ENCODE measurements at places on chromosomes 6 and 20.
A peak's percentile ranks its signal among the peaks of the same experiment; 100 is the strongest.

- no peak for DNase-seq
Measured at GRCh38 chr6:43203029-43203717, 21.2 kb downstream of the CUL9 start.

DNA sequence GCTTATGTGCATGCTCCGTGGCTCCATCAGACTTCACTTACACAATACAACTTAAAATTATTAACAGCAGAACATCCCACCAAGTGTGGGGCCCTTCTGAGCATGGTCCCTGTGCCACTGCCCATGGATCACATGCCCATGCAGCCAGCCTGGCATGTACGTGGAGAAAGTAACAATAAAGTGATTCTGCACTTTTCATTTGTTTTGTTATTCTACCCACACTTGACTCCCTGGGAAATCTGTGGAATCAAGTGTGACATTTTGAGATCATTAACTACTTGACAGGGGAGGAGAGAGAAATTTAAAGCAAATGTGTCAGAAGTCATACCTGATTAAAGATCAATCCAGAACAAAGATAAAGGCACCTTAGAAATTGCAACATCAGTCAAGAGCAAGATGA is 112.0 kb downstream of the ISM1 start:
- DNase-seq: no peak

- DNase-seq: no peak
Measured at GRCh38 chr6:26271668-26272024, 93.4 kb upstream of the BTN3A2 start.

DNA sequence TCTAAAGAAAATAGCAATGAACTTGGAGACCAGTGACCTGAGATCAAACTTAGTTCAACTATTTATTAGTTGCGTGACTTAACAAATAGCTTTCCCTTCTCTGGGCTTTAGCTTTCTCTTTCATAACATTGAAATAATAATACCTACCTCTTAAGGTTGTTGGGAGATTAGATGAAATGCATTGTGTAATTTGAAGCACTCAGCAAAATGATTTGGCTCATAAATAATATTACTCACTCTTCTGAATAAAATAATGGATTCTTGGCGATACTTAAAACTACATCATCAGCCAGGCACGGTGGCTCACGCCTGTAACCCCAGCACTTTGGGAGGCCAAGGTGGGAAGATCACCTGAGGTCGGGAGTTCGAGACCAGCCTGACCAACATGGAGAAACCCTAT is 556.2 kb upstream of the JARID2 start:
- no peak for DNase-seq

DNA sequence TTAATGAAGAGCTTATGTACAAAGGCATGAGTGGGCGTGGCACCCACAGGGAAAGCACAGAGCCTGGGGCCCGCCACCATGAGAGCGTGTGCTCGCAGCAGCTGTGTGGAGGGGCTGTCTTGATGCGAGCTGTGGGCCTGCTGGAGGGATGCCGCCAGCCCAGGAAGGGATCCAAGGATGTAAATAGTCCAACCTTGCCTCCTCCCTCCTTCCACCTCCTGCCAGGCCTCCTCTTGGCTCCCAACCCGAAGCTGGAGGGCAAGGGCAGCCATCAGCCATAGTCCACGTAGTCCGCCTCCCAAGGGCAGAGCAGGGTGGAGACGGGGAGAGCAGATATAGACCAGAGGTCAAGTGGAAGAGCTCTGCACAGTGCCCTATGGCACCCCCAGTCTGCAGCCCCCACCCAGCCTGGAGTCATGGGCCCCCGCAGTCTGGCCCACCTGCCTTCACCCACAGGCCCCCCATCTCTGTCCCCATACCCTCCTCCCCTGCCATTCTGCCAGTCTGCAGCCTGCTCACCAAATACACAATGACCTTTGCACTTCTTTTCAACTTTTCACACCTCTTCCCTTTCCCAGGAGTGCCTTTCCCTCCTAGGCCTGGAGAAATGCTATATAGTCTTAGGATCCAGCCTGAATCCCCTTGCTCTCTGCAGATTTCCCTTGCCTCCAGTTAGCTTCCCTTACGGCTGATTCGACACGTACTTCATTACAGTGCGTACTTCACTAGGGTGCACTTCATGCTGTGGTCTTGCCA is 77.1 kb downstream of the SHLD1 start:
- DNase-seq: no peak

DNA sequence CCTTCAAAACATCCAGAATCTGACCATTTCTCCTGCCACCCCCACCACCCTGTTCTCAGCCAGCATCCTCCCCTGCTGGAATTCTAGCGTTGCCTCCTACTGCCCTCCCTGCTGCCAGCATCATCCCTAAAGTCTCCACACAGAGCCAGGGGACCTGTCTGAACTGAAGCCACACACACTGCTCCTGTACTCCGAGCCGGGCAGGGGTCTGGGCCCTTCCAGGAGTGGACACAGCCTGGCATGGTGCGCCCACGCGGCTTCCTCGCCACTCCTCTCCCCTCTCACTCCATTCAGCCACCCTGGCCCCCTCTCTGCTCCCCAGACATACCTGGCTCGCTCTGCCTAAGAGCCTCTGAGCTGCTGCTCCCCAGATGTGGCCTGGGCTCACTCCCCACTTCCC is 155.5 kb downstream of the PREX1 start:
- DNase-seq: no peak

- DNase-seq: no peak
Measured at GRCh38 chr20:17172836-17173516, 53.9 kb upstream of the PCSK2 start.

DNA sequence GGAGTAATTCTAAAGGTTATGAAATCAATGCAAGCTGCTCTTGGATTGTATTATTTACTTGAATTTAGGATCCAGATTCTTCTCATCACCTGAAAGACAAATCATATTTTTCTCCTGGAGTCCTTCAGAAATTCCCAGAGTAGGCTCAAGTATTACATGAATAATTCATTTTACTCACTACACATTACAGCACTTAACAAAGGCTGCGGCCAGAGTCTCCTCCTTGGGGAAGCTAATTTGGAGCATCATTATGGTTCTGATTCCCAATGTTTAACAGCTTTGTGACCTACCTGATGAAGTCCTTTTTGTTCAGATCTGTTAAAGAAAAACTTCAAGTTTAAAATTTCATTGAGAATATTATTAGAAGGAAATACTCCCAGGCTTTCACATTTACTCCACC is 28.7 kb downstream of the GRIK2 start:
- no peak for DNase-seq

GRCh38 chr6:167415441-167415961 is 90.6 kb downstream of the TTLL2 start:
- no peak for DNase-seq

- DNase-seq: no peak
Measured at GRCh38 chr20:37741570-37741969, 47.7 kb downstream of the CTNNBL1 start.

DNA sequence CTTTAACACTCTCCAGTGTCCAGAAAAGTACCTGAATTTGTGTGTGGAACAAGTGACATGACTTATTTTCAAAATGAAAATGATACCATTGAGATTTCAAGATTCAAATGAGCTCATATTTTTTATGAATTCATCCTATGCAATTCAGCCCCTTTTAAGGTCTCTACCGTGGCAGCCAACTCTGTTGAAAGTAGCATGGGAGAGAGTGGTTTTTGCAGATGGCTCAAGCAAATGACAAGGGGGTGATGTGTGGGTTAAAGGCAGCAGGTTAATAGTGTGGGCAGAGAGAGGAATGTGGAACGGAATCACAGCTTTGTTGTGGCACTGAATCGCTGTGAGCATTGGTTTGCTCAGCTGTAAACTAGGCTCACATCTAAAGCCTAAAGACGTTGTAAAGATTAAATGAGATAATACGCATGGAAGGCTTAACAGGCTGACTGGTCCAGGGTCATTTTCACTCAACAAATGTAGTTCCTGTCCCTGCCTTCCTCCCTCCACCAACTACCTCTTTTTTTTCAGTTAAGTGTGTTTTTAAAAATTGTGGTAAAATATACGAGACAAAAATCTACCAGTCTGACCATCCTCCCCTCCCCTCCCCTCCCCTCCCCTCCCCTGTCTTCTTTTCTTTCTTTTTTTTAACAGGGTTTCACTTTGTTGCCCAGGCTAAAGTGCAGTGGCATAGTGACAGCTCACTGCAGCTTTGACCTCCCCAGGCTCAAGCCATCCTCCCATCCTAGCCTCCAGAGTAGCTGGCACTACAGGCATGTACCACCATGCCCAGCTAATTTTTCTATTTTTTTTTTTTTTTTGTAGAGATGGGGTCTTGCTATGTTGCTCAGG is 114.7 kb upstream of the ZNF217 start:
- DNase-seq: peak; percentile 50

GRCh38 chr6:28264834-28265401 is 2.0 kb upstream of the ZSCAN26 start:
- no peak for DNase-seq

GRCh38 chr6:13624871-13625288 is 9.7 kb downstream of the NOL7 start:
- DNase-seq: no peak

GRCh38 chr6:5181510-5182317 is 79.0 kb downstream of the LYRM4 start:
- DNase-seq: no peak

DNA sequence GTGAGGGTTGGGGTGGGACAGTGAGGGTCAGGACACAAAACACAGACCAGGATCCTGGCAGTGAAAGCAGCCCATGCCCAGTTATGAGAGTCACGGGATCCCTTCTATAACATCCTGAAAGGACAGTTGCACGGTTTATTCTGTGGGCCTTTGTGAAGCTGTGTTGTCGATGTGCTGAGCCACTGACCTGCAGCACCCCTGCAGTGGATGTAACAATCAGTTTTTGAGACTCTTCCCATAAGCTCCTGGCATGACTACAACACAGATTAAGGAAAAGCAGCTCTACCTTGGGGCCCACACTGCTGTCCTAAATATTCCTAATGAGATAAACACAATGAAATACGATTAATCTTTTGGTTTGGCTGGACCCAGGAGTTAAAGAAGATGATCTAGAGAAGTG is 3.7 kb downstream of the PYGB start:
- DNase-seq: no peak

- no peak for DNase-seq
Measured at GRCh38 chr20:42110301-42110700, 492.1 kb upstream of the CHD6 start.

- no peak for DNase-seq
Measured at GRCh38 chr20:37463726-37464494, 57.1 kb upstream of the NNAT start.

- DNase-seq: no peak
Measured at GRCh38 chr6:125984311-125984710, 2.0 kb upstream of the TRMT11 start.

DNA sequence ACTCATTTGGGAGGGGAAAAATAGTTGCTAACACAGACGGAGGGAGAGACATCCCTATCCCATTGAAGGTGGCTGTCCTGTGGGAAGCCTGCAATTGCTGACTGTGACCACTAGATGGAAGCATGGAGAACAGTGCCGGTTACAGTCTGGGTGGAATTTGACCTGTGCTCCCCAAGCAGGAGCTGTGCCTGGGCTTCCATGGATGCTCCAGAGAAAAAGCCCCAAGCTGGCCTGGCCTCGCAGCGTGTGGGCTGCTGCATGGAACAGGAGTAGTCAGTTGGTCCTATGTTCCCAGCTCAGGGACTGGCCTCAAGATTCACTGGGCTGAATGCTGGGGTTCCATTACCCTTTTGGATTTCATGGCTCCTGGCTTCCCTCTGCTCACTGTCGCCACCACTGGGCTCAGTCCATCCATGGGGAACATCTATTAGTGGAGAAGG is 116.3 kb upstream of the CHD6 start:
- DNase-seq: peak; percentile 1

- DNase-seq: no peak
Measured at GRCh38 chr6:23357185-23357766, 768.7 kb upstream of the NRSN1 start.

DNA sequence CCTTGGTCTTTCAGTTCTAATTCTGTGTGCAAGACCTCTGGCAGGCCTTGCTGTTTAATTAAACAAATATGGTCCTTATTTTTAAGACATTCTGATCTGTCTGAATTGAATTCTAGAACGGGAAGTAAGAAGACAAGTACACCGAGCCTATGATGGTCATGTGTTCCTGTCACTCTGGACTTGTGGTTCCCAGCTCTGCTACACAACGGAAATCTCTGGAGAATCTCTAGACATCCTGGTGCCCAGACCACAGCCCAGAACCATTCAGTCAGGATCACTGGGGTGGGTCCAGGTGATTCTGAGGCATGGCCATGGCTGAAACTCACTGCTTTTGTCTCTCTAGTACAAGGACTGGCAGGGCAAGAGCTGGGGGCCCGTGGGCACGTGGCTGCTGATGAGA is 15.9 kb upstream of the KCNK16 start:
- no peak for DNase-seq

- no peak for DNase-seq
Measured at GRCh38 chr6:51203504-51203903, 384.8 kb downstream of the TFAP2B start.

- no peak for DNase-seq
Measured at GRCh38 chr6:21747441-21747840, 153.9 kb downstream of the SOX4 start.

GRCh38 chr6:161232010-161232409 is 41.9 kb downstream of the AGPAT4 start:
- DNase-seq: no peak

GRCh38 chr6:129280749-129281148 is 397.8 kb downstream of the LAMA2 start:
- no peak for DNase-seq

DNA sequence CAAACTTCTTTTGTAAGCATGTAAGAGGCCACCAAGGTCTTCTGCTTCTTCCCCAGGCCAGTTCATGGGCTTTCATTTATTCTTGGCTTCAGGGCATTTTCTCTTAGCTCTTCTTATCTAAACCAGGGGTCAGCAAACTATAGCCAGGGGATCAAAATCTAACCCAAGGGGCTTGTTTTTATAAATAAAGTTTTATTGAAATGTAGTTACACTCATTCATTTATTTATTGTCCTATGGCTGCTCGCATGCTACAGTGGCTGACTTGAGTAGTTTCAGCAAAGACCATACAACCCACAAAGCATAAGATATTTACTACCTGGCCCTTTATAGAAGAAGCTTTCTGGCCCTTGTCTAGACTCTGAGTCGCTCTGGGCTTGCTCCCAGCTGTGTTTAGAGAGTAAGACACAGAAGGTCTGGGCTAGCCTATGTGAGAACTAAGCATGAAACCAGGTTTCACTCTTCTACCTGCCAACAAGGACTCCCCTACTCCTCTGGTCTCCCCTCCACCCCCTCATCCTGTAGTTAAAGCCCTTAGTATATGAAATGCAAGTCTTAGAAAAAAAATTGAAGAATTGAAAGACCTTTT is 43.2 kb downstream of the KHDC1L start:
- no peak for DNase-seq
